Adrenal gland (tissue), 19 donors: ENCODE measurements at places on chromosomes 1 and 21.

DNA sequence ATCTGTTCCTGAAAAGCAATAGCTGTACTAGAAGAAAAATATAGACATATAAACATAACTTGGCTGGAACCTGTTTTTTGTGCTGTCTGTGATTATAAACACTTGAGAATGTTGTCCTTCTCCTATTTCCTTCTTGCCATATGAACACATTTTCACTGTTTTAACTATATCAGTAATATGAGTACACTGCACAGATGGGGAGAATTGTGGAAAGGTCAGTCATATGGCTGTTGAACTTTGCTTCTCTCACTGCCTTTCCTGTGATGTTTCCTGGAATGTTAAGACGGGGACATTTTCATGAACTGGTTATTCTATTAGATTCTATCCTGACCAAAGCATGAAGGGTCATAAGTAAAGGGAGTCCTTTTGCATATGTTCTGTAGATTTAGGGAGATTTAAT, 24.9 kb downstream of the HMCN1 start:
- DNase-seq: no peak

DNA sequence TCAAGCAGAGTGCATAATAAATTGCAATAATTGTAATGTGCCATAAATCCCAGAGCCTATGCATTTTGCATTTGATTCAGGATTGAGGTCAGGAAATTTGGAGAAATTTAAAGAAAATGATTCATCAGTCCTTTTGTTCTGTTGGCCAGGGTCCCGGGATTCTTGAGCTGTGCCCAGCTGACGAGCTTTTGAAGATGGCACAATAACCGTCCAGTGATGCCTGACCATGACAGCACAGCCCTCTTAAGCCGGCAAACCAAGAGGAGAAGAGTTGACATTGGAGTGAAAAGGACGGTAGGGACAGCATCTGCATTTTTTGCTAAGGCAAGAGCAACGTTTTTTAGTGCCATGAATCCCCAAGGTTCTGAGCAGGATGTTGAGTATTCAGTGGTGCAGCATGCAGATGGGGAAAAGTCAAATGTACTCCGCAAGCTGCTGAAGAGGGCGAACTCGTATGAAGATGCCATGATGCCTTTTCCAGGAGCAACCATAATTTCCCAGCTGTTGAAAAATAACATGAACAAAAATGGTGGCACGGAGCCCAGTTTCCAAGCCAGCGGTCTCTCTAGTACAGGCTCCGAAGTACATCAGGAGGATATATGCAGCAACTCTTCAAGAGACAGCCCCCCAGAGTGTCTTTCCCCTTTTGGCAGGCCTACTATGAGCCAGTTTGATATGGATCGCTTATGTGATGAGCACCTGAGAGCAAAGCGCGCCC, 8.7 kb downstream of the PROX1 start:
- peak; percentile 80 for DNase-seq

GRCh38 chr1:98988904-98989555, 15.6 kb downstream of the PLPPR5 start:
- no peak for DNase-seq

- DNase-seq: no peak
Measured at GRCh38 chr1:109249654-109250401, 489 bp downstream of the CELSR2 start.
